ENCODE measurements at places on chromosomes 11 and 22.

DNA sequence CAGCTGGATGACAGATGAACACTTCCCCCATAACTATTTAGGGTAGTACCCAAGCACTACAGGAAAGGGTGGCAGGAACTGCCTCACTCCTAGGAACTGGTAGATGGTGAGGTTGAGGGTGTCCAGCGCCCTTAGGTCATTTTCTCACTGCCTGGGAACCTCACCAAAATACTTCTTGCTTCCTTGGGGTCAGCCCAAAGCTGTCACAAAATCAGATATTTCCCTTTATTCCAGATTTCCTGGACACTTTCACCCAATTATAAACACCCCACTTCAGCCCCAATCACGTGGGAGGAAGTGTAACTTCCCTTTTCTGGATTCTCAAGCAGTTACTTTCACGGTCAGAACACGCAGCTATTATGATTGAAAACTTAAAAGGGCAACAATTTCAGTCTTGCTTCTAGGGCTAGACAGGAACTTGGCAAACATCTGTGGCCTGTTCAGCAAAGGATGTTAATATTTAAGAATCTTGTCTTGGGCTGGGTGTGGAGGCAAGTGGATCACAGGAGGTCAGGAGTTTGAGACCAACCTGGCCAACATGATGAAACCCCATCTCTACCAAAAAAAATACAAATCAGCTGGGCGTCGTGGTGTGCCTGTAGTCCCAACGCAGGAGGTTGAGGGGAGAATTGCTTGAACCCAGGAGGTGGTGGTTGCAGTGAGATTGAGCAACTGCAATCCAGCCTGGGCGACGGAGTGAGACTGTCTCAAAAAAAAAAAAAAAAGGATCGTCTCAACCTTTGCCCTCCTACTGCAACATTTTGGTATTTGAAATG is 4.0 kb downstream of the FTH1 start:
- DNase-seq, result peak; percentile 86

DNA sequence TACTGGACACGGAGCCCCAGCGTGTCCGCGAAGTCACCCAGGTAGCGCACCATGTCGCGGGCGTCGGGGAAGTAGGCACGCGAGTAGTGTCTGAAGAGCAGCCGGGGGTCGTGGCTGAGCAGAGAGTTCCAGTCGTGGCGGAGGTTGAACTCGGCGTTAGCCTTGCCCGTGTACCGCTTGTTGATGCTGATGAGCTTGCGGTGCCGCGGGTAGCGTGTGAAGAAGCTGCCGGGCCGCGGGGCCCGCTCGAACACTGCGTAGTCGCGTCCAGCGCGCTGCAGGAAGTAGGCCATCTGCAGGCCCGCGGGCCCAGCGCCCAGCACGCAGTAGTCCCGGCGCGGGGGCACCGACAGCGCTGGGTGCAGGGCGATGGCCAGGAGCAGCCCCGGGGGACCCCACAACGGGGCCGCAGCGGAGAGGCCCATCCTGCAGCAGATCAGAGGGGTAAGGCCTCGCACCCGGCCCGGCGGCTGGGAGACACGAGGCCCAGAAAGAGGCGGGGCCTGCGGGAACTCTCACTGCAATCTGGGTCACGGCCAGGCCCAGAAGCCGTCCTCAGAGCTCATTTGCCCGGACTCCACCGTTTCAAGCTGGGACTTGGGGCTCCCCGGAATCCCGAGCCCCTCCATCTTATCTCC is 723 bp downstream of the FOXRED2 start:
- no peak for DNase-seq

DNA sequence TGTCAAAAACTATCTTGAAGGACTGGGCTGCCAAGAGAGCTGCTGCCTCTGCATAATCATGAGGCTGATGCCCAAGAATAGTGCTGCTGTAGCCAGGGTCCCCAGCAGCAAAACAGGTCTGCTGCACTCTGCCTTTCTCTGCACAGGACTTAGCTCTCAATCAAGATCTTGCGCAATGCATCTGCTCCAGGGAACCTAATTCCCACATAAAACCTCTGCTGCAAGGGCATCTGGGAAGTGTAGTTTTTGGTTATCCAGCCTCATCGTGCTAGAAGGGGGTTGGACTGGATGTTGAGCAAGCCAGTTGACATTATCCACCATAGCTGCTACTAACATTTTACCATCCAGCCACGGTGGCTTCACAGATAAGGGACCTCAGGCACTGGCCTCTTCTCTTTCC is 192.7 kb downstream of the C11orf91 start:
- no peak for DNase-seq

- no peak for DNase-seq
Measured at GRCh38 chr11:95915051-95915450, 8.9 kb downstream of the MTMR2 start.

GRCh38 chr22:23521441-23522113 is 58.5 kb downstream of the IGLL1 start:
- peak; percentile 27 for DNase-seq
